Left colon (tissue), 2 donors: ENCODE measurements at places on chromosomes 2 and 18. TPM values are rescaled to one million over a fixed set of nuclear protein-coding genes. Genes with fewer than 3 reads are reported as not detected.
A peak's percentile ranks its signal among the peaks of the same experiment; 100 is the strongest.

The REL gene
- 16.2 TPM for total RNA-seq

- DNase-seq, result peak; percentile 16
Measured at GRCh38 chr2:54722641-54723040, 821 bp upstream of the EML6 start.

GRCh38 chr2:53711271-53711780 lies 56.3 kb upstream of the CHAC2 start:
- DNase-seq, result no peak

DNA sequence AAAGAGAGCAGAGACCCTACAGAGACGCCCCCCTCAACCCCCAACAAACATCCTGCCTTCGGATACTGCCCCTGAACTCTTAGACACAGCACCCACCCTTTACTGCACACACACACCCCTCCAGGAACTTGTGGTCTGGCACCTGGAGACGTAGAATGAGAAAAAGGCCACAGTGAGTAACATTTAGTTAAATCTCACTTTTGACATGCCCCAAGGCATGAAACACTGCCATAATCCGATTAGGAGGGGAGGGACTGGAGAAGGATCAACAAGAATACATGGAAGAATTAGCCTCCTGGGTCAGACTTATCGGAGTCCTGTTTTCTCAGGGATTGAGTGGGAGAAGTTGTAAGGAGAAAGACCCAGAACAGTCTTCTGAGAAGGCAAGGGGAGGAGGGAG lies 4.1 kb downstream of the CDK5R2 start:
- no peak for DNase-seq

DNA sequence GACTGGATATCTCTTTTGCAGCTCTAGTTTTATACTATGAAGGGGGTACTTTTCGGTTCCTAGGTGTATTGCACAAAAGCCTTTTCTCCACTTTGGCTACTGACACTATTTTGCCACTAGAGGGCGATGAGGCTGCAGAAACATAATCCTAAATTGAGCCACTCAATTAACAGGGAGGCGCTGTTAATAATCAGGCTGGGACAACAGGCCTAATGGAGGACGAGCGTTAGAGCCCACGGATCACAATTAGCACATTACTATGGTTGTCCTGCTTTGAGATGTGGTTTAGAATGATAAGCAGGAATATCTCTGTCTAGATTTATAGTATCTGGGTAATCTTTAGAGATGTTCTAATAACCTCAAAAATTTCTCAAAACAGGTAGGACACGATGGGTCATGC lies 62.2 kb upstream of the PMAIP1 start:
- no peak for DNase-seq

- no peak for DNase-seq
Measured at GRCh38 chr18:9991011-9992000, 77.5 kb downstream of the VAPA start.

DNA sequence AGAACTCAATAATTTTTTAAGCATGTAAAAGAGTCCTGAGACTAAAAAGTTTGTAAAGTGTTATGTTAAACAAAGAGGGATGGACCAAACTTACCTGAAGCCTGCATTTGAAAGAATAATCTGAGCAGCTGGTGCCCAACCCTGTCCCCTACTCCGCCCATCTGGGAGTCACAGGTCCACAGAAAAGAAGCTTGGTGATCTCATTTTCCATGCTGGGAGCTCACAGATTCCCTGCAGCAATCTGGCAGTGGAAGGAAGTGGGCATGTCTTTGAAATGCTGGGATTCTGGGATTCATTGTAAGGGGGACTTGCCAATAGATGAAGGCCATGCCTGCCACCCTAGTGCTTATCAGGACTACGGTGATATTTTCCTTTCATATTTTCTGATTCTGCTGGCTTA lies 17.9 kb downstream of the CDH2 start:
- no peak for DNase-seq
